ENCODE measurements at places on chromosomes 5 and 9.

- no peak for DNase-seq
Observed at GRCh38 chr5:74303578-74303977, 336.9 kb downstream of the ENC1 start.

DNA sequence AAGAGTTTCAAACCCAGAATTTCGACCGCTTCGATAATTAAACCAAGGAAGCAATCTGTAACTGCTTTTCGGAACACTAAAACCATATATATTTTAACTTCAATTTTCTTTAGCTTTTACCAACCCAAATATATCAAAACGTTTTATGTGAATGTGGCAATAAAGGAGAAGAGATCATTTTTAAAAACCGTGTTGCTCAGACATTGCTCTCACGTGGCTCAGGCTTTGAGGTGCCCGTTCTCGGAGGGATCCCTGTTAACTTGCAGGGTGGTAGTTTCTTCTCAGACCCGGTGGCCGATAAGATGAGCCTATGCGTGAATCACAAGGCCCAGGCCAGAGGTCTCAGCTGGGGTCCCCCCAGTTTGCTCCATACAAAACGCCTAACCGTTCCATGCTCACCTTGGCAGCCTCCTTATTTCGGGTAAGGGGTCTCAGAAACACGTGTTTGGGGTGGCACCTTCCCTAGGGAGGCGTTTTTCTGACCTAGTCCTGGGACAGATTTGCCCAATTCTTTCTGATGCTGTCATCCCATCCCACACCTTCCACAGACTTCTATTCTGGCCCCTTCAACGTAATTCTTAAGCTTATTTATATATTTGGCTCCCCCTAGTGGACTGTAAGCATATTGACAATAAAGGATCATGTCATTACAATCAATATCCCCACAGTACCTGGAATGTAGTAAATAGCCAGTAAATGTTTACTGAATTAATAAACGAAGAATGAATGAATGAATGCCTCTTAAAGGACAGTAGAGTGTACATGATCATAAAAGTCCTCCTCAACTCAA, 48.1 kb downstream of the THBS4 start:
- DNase-seq, result peak; percentile 83

- DNase-seq, result no peak
Observed at GRCh38 chr9:98657897-98658296, 50.8 kb downstream of the GABBR2 start.

DNA sequence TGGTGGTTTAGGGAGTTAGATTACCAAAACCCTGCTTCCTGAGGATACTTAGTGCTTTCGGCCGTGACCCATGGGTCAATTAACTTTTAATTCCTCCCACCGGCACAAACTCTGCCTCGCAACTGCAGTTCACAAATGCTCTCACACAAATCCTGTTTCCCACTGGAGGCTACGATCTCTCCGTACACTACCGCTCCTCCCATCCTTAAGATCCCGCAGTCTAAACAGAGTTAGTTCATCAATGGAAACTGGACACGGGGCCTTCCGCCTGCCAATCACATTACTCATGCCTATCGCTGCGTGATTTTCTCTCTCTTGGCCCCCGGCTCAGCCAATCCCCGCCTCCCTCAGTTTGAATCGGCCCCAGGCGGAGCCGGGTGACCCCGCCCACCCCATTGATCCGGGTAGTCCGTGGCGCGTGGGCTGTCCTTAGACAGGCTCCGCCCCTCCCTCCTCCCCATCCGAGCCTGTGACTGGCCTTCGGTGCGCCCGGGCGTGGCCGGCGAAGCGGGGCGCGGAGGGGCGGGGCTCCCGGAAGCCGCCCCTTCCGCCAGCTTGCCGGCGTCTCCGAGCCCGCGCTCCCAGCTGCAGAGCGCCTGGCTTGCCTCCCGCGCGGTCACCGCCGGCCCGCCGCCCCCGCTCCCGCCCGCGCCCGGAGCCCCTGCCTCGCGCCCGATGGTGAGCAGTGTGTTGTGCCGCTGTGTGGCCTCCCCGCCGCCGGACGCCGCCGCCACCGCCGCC, at the start of gene SLC25A25:
TSS of gene SLC25A25 (plus strand) at position 588 of the 741 bp plus-strand sequence. CDS start at position 676, 88 bp downstream.
- peak; percentile 99 for DNase-seq

- no peak for DNase-seq
Observed at GRCh38 chr5:757346-757930, 27.1 kb downstream of the ZDHHC11B start.

DNA sequence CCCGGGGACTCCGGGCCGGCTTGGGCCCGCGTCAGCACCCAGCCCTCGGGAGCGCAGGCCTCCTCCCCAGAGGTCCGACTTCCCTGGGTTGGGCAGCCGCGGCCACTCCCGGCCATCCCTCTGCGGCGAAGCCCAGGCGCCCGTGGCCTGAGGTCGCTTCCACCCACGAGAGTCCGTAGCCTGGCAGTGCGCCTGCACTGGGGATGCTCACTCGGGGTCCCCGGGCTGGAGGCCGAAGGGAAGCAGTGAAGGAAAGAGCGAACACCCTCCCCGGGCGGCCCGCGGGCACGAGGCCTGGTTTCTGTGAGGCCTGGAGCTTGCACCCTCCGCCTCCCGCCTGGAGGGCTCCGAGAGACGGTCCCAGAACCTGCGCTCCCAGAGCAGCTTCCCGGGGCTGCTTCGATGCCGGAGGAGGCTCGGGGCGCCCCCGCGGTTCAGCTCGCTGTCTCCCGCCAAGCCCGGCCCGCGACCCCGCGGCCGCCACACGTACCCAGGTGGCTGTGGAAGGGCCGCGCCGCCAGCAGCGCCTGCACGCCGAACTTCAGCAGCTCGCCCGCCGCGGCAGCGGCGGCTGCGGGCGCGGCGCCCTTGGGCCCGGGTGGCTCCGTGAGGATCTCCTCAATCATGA, 607 bp downstream of the BARX1 start:
- no peak for DNase-seq

Data from OCI-M1 (cell line).